Activated CD4-positive, alpha-beta T cell treated with anti-CD3 and anti-CD28 coated beads for 24 hours (primary cell): ENCODE measurements at places on chromosomes 2 and 18.
A peak's percentile ranks its signal among the peaks of the same experiment; 100 is the strongest.

DNA sequence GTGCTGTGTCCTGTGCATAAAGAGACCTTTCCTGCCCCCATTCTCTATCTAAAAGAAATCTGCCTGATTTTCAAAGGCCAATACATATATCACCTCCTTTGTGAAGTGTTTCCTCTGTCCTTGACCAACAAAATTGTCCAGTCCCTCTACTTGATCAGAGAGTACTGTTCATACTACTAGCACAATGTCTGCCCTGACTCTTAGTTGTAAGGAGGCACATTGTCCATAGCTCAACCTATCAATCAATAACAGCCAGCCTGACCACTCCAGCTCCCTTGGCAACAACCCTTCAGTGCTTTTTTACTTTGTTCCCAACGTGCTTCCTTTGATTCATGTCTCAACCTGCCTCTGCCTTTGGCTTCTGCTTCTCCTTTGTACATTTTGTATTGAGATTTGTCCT, 398.9 kb downstream of the TRIB2 start:
- DNase-seq, result no peak

DNA sequence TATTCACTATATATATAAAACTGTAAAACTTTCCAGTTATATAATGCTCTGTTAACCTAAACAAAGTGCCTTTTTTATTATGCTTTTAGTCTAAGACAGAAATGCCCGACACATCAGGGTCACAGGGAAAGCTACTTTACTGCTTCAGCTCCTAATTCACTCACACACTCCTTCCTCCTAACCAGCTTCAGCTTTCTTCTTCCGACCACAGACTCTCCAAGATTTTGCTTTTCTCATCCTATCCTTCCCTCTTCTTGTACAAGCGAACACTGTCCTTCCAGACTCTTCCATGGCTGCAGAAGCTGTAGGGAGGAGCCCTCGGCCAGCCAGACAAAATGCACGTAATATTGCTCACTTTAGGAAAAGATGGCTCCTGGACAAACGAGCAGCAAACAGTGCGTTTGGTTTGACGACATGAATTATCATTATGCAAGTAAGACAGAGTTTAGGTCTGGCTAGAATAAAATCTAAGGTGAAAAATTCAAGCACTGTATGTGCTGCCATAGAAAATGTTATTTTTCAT, 47.5 kb upstream of the HNRNPA3 start:
- no peak for DNase-seq

DNA sequence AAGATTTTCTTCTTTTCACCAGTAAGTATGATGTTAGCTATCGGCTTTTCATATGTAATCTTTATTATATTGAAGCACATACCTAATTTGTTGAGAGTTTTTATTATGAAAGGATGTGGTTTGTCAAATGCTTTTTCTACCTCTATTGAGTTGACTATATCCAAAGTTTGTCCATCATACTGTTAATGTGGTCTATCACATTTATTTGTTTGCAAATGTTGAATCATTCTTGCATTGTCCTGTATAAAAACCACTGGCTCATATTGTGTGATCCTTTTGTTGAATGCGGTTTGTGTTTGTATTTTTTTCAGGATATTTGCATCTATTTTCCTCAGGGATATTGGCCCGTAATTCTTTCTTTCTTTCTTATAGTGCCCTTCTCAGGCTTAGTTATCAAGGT, 675.5 kb downstream of the NUP35 start:
- DNase-seq, result no peak

DNA sequence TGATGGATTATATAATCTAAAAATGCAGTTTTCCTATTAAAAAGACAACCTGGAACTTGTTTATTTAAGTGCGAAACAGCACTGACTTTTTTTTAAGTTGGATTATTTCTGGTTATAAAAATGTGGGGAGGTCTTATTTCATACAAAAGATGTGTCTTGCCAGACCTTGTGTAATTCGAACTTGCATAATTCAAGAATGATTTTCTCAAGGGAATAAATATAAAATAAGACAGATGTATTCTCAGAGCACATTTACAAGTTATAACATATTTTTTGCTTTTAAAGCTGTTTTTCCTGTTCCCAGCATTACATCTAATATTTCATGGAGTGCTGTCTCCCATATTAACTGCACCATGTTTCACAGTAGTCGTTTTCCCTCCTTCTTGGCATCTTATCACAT, 263.1 kb downstream of the CDH20 start:
- no peak for DNase-seq

GRCh38 chr2:141810148-141810547, 320.7 kb downstream of the LRP1B start:
- no peak for DNase-seq

DNA sequence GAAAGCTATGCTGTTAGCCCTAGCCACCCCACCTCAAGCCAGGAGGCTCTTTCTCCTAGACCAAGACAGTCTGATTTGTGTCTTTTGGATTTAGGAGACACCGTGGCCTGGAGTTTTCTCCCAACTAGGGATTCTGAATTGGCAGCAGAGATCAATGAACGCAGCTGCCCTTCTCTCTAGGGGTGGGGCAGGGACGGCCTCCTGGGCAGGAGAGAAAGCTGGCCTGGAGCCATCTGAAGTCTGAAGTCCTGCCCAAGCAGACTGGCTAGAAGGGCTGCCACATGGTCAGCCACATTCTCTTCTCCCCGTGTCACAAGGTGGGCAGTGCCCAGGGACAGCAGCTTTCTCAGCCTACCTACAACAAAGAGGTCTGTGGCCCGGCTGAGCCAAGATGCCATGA, 45.1 kb downstream of the PIEZO2 start:
- DNase-seq, result no peak

DNA sequence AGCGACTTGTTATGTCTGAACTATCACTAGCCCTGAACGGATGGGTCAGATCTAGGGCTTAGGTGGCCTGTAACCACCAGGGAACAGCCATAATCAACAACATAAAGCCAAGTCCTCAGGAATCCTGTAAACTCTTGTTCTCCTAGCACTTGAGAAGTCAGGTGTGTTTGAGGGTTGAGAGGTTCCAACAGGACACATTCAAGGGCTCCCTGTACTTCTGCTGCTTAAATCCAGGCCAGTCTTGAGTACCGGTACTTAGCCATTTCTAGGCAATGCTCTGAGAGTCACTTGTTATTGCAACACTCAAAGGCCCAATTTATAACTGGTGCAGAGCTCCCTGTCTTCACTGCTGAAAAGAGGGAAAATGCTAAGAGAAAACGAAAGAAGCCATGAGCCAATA, 21.6 kb upstream of the SLC40A1 start:
- no peak for DNase-seq

DNA sequence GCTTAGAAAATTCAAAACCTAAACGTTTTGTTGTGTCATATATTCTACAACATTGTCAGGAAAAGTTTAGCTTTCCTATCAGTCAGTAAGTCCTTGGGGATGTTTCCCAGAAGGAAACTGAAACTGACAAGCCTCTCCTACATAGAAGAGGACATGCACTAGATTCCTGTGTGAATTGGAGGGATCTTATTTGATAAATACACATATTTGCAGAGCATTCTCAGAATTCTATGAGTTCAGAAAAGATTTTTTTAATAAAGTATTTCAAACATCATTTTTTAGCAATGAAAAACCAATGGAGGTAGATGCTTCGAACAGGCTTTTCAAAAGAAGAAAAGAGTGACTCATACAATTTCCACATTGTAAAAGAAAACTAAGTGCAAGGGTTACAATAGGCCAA, 1706.7 kb downstream of the SUCLG1 start:
- DNase-seq, result no peak

DNA sequence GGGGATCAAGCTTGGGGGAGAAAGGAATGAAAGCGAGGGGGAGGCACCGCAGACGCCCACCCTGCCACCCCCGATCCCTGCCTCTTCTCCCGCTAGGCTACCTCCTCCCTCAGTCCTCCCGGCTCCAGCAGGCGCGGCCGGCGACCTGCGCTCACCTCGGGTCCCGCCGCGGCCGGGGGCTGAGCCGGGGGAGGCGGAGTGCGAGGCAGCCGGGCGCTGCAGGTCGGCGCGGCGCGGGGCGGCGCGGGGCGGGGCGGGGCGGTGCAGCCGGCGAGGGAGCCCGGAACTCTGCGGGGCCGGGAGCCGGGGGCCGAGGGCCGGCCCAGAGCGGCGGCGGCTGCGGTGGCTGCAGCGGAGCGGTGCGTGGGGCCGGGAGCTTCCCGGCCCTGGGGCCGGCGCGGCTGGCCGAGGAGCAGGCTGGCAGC, 477 bp downstream of the ACVR1 start:
- peak; percentile 35 for DNase-seq

- no peak for DNase-seq
Observed at GRCh38 chr2:234241656-234242458, 191.4 kb downstream of the SPP2 start.

- no peak for DNase-seq
Observed at GRCh38 chr18:23422751-23423418, 30.2 kb upstream of the RIOK3 start.

GRCh38 chr2:71697106-71698004, 244.0 kb downstream of the DYSF start:
- no peak for DNase-seq

DNA sequence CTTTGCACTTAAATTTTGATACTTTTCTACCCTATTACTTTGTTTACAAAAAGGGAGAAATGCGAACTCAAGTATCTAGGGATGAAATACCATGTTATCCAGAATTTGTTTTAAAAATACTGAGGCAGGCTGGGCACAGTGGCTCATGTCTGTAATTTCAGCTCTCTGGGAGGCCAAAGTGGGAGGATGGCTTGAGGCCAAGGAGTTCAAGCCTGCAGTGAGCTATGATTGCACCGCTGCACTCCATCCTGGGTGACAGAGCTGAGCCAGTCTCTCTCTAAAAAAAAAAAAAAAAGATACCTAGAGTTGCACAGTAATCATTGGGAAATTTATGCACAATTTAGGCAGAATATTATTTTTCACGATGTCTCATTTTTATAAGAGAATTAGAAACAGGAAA, 12.4 kb upstream of the VAPA start:
- DNase-seq, result no peak

DNA sequence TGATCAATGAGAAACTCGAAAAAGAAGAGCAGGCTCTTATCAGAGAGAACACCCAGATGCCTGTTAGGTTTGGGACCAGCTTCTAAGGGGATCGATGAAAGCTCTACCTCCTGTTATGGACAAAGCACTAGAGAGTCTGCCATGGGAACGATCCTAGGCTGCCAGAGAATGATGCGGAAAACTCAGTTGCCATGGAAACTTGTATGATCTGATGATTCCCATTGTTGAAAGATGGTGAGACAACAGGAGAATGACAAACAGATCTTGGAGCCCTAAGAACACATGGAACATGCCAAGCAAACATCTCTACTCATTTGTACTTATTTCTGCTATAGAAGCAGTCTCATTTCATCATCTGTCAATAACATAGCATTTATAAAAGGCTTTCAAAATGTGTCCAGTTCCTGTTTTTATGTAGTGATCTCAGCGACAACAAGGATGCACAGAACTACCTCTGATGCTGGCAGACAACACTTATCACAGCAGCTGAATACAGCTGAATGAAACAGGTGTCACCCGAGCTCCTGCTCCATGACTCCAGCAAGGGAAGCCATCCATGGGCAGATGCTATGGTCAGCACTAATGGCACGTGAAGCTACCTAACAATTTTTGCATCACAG, 59.6 kb downstream of the NCKAP5 start:
- no peak for DNase-seq

DNA sequence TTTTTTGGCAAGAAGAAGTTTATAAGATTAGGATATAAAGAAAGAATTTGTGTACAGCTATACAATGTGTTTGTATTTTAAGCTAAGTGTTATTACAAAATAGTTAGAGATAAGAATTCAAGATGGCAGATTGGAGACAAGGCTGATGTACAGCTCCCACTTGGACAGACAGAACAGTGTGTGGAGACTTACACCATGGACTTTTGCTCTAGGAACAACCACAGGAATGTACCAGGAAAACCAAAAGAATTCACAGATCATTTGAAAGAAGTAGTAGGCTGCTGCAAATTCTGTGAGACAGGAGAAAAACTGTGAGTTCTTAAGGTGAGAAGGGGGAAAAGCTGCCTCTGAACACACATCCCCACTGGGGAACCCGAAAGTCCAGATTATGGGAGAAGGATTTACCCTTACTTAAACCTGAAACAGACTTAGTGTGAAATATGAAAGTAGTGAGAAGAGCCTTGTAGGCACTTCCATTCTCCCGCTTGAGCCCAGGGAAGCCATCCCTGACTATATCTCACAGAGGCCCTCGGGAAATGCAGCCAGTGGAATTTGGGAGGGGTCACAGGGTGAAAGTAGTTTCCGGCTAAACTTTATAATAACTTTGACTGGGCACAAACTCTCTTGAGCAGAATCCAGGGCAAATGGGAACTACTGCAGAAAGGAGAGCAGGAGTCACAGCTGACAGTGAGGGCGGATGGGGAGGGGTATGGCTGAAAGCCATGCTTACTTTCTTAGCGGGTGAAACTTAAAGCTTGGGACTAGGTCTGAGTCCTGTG, 11.6 kb upstream of the RPRD1A start:
- no peak for DNase-seq

- no peak for DNase-seq
Observed at GRCh38 chr2:190628591-190629319, 20.1 kb upstream of the NAB1 start.

DNA sequence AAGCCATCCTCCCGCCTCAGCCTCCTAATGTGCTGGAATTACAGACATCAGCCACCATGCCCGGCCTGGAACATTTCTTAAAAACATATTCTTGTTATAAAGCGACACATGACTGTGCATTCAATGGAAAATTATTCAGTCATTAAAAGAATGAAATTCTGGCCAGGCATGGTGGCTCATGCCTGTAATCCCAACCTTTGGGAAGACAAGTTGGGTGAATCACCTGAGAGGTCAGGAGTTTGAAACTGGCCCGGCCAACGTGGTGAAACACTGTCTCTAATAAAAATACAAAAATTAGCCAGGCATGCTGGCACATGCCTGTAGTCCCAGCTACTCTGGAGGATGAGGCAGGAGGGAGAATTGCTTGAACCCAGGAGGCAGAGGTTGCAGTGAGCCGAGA, 21.6 kb upstream of the RPRD1A start:
- DNase-seq, result no peak

- DNase-seq, result no peak
Observed at GRCh38 chr2:100957996-100958653, 44.0 kb upstream of the RPL31 start.

GRCh38 chr2:162926907-162927306, 88.3 kb upstream of the KCNH7 start:
- DNase-seq, result no peak

- no peak for DNase-seq
Observed at GRCh38 chr2:164969909-164970690, 14.8 kb upstream of the SLC38A11 start.

DNA sequence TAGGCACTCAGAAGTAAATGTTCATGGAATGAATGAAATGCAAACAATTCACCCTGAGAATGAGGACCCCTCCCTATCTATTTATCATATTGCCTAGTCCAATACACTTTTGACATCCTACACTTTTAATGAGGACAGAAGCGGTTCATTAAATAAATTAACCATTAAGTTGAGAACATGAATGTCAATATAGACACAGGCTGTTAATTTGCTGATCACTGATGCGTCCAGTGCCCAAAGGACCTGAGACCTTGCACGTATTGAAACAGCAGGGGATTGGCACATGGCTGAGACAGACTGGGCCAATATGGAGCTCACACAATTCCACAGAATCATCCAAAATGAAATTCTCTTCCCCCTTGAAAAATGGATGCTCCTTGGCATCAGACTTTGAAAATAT, 430.0 kb downstream of the SLC4A3 start:
- DNase-seq, result no peak
